ENCODE measurements at places on chromosomes 11 and 22. TPM values are rescaled to one million over a fixed set of nuclear protein-coding genes. Genes with fewer than 3 reads are reported as not detected.

MMP1 gene
- total RNA-seq, result not detected

DNA sequence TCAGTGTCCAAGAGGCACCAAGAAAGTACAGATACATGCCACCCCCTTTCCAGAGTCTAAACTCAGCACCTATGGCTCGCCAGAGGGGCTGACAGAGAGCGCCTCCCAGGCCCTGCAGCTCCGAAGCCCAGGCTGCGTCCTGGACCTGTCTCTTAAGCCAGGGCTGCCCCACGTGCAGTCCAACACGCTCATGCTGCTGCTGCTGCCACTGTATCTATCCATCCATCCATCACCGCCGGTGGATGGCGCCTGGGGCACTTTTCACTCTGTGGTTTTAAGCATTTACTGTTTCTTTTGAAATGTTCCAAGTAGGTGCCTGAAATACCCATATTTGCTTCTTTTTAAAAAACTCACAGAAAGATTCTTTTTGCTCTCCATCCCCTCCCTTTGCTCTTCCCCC lies 41.8 kb downstream of the MACROD1 start:
- DNase-seq, result no peak

DNA sequence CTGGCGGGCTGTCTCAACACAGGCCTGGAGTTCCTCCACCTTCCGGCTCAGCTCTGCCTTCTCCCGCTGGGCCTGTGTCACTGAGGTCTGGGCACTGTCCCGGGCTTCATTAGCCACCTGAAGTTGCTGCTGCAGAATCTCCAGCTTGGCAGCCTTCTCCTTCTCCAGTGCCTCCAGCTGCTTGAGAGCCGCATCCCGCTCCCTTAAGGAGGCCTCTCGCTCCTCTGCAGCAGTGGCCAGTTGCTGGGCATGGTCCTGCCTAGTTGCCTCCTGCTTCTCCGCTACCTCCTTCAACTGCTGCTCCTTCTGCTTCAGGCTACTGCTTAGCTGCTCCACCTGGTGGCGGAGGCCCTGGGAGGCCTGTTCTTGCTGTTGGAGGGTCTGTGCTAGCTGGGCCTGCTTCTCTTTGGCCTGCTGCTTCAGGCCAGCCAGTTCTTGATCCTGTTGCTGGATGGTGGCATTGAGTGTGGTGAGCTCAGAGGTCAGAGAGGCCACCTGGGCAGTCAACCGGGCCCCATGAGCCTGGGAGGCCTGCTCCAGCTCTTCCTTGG lies 16.9 kb downstream of the IL18BP start:
- no peak for DNase-seq

- DNase-seq, result no peak
Observed at GRCh38 chr11:74288911-74289310, 22.5 kb downstream of the P4HA3 start.

- DNase-seq, result no peak
Observed at GRCh38 chr11:30595934-30596333, 9.8 kb upstream of the MPPED2 start.

DNA sequence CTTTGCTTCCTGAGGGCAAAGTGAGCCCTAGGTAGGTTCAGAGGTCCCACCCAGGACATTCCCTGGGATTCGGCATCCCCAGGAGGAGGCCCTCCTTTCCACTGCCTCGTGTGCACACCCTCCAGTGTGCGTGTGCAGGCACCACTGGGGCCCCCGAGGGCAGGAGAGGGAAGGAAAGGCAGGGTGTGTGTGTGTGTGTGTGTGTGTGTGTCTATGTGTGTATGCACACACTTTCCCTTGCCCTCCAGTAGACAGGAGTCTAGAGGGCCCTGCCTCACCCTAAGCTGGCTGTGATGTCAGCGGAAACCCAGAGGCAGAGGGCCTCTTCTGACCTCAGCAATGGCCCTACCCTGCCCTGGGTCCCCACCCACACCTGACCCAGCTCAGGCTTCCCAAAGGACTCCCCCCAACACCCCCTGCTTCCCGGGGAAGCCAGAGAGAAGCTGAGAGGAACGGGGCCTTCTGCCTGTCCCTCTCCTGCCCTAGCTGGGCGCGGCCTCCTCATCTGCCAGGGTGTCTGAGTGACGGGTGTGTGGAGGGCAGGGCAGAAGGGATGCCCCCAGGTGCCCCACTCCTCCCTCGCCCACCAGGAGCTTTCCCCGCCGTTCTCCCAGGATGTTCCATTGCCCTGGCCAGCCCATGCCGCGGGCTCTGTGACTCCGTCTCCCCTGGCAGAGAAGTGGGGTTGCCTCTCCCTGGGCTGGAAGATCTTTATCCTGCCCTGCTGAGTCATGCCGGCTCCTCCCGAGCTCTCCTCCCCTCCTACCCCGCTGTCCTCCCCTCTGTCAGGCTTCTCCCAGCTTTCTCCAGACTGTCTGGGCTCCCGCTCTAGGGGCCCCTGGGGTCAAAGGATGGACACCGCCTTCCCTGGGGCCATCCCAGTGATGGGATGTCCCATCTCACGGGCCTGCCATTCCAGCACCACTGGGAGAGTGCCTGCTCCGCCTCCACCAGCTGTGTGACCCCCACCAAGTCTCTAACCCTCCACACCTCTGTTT lies 6.0 kb upstream of the CLCF1 start:
- no peak for DNase-seq

KRTAP5-1 gene
- not detected for total RNA-seq

IGF2 gene
- 2.0 TPM for total RNA-seq

- DNase-seq, result no peak
Observed at GRCh38 chr22:42905217-42905616, 48.1 kb upstream of the ARFGAP3 start.

ASCL2 gene
- total RNA-seq, result 1.7 TPM

HTATIP2 gene
- total RNA-seq, result 82.4 TPM

DNA sequence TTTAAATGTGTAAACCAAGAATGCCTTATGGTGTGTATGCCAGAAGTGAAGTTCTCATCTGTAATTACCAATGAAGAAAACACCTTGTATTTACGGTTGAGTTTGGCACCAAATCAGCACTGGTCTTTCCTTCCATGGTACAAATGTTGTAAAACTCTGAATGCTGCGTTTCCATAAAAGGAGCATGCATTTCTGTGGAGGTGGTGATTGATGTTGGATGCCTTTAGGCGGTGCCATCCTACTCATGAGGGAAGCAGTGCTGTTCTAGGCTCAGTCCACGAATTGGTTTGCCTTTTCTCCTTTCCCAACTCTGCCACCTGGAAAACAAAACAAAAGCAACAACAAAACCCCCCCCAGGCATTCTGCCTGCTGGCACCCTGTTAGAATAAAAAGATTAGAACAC lies 124.4 kb downstream of the TEAD1 start:
- no peak for DNase-seq

- no peak for DNase-seq
Observed at GRCh38 chr11:11035331-11035730, 177.5 kb upstream of the ZBED5 start.

DNA sequence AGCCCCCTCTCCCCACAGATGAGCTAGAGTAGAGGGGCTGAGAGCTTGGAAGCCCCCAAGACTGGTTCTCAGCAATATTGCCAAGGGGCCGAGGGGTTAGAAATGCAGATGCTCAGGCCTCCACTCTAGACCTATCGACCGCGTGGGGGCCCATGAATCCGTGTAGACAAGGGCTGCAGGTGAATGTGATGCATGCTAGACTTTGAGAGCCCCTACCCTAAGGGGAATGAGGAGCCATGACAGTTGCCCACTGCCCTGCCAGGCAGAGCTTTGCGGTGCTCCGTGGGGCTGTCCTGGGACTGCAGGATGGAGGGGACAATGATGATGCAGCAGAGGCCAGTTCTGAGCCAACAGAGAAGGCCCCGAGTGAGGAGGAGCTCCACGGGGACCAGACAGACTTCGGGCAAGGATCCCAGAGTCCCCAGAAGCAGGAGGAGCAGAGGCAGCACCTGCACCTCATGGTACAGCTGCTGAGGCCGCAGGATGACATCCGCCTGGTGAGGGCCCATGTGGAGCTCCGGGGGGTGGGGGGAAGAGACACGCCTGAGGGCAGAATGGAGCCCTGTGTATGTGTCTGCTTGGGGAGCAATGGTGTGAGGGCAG lies 1.3 kb downstream of the SSH3 start:
- no peak for DNase-seq

GRCh38 chr11:126800009-126800408 lies 200.6 kb downstream of the KIRREL3 start:
- no peak for DNase-seq

GRCh38 chr22:20260071-20260765 lies 7.9 kb downstream of the RTN4R start:
- DNase-seq, result no peak

DNA sequence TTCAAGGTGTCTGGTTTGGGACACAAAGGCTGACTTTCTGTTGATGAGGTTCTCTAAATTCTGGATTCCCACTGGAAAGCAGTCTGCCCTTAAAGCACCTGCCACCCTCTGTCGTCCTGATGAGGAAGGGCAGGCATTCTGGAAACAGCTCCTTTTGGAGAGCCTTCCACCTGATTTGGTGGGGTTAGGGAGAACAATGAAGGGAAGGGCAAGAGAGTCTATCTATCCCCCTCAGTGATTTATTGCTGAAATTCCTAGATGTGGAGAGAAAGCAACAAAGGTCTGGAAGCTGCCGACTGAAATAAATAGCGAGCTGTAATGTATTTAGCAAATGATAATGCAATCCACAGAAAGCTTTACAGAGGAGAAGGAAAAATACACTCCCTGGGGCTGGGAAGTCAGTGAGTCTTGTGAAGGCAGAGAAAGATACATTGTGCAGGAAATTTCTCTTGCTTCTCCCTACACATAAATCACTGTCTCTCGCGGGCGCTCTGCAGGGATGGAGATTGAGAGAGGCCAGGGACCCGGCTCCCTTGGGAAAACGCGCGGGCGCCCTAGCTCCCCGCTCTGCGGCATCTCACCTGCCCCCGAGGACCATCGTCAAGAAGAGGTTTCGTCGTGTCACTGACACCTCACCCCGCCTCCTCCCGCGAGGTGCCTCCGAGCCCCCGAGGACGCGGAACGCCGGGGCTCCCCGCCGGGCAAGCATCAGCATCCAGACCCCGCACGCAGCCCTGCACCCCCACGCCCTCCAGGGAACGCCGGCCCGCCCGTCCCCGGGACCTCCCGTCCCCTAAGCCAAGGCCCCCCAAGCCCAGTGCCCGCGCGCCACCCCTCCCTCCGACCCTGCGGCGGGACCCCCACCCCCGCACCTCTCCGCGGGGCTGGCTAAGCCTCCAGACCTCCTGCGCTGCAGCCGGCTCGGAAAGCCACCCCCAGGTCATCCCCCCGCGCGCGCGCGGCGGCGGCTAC lies 673 bp downstream of the CDON start:
- DNase-seq, result peak; percentile 44

DNA sequence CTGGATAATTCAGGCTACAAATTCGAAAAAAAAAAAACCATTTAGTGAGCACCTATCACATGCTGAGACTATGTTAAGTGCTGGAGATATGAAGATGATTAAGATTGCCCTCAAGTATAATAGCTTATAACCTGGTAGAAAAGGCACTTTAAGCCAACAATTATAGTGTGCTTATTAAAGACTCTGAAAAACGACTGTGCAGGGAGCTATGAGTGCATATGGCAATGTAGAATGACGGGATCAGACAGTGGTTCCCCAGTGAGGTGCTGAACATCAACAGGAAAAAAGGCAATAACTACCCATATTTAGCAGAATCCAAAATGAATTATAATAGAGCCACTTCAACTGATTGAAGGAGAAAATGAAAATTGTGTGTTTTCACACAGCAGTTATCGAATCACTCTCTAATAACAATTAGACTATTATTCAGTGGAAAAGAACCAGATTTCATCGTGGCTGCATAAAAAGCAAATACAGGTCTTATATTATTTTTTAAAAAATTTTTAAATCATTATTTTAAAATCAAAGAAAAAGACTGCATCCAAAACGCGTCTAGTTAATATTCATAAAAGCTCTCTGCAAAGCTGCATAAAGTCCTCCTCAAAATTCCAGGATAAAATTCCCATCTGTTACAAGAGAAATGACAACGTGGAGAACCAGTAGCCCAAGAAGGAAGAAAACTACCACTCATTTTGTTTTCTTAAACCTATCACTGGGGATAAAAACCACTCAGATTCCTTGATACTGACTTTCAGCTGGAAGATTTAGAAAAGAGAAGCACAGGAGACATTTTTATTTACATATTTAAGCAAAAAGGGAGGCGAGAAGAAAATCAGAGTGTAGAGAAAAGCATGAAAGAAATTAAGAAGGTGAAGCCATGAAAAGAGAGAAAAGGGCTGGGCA lies 1.1 kb downstream of the MTMR2 start:
- no peak for DNase-seq

BCR gene
- total RNA-seq, result 40.3 TPM

PATE2 gene
- 0.14 TPM for total RNA-seq

GRCh38 chr11:22769081-22769480 lies 60.5 kb downstream of the SVIP start:
- DNase-seq, result no peak

DNA sequence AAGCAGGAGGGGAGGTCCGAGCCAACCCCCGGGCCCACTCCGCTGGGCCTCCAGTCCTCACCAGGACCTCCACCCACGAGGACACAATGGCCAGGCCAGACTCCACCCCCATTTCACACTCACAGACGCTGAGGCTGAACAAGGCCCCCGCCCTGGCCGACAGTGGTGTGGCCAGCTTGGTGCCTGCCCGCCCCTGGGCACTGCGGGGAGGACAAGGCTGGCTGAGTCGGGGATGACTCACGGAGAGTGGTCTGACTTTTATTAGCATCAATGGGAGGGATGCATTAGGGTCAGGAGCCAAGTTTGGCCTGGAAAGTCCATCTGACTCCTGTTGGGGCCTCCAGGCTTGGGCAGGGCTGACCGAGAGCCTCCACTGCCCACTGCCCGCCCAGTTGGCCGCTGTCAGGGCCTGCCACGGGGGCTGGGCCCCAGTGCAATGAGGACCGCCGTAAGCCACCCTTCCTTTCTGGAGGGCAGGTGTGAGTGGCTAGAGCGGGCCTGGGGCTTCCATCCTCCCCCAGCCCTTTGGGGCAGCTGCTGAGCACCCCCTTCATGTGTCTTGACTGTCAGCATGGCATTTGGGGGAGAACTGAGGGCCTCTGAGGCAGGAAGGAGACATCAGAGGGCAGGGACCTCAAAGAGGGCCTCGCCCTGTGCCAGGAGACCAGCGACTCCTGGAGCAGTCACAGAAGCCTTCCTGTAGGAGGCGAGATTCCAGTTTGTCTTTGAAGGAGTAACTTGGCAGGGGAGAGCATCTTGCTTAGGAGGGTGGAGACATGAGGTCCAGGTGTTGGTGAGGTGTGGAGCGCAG lies 10.6 kb downstream of the TSPAN32 start:
- no peak for DNase-seq

DNA sequence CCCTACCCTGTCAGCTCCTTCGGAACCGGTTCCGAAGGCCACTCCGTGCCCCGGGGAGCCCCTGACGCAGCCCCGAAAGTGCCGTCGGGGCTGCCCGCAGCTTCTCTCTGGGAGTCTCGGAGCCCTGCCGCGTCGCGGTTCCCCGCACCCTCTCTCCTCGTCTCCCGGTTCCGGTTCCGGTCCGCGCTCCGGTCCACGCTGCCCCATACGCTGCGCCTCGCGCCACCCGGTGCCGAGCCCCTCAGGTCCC lies 618 bp downstream of the MTA2 start:
- DNase-seq, result peak; percentile 68
